ENCODE measurements at places on chromosomes 5 and 9.

GRCh38 chr9:127977884-127978647 is 2.7 kb downstream of the EEIG1 start:
- no peak for DNase-seq

- DNase-seq, result no peak
Observed at GRCh38 chr5:128537221-128537999, 635 bp downstream of the FBN2 start.

DNA sequence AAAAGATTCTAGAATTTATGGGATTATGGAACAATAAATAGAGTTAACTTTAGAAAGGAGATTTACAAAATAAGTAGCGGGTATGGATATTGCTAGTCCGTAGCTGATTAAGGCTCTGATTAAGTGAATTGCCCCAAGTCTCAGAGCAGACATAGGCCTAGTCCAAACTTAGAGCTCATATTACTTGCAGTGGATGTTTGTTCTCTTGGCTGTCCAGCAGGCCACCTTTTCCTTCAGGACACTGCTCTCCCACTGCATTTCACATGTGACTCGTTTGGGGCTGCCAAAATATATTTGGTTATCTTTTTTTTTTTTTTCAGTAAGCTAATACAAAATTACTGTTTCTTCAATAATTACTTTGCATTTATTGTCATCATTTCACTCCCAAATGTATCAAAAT is 76.6 kb downstream of the ARRDC3 start:
- DNase-seq, result no peak

GRCh38 chr9:37293664-37294524 is 128.6 kb upstream of the GRHPR start:
- DNase-seq, result no peak

DNA sequence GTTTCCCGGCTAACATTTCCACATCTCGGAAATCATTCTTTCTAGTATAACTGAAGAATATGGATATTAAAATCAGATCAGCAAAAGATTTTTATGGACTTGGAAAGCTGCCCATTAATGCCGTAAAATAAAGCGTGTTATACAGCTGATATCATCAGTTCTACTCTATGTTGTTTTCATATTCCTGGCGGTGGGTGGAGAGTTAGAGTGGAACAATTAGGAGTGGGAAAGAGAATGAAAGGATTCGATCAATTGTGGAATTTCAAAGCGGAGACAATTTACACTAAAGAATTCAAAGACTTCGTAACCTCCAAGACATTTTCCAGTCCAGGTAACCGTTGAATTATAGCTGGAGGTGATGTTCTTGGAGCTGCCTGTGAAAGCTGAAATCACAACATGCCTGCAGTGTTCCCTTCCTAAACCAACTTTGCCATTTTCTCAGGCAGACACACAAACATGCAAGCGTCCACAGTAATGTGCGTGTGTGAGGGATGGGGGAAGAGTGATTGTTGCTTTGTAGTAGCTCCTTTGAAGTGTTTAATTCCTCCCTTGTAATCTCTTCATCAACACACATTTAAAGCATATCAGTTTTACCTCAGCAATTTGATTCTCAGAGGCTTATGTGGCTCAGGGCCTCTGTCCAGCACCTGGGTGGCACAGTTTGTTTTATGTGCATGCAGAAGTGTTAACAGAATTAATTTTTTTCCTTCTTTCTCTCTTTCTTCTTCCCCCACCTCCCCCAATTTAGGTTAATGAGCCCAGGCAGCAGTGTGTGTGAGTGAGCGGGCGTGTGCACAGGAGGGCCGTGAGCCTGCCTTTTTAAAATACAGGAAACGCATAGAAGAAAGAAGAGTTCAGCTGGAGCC is 544.1 kb downstream of the RAB3C start:
- no peak for DNase-seq

GRCh38 chr5:93404246-93404645 is 176.8 kb downstream of the NR2F1-AS1 start:
- DNase-seq, result no peak

GRCh38 chr9:73031350-73031749 is 78.5 kb upstream of the ALDH1A1 start:
- DNase-seq, result no peak

Data from activated naive CD4-positive, alpha-beta T cell treated with Interleukin-2 at 50 U/mL for 16 hours (primary cell).